ENCODE measurements at places on chromosomes 7 and 10.

- DNase-seq = no peak
Observed at GRCh38 chr7:4519819-4520520, 162.1 kb upstream of the FOXK1 start.

- no peak for DNase-seq
Observed at GRCh38 chr7:40793132-40793531, 658.3 kb downstream of the SUGCT start.

- no peak for DNase-seq
Observed at GRCh38 chr7:126716321-126716720, 536.4 kb downstream of the GRM8 start.

DNA sequence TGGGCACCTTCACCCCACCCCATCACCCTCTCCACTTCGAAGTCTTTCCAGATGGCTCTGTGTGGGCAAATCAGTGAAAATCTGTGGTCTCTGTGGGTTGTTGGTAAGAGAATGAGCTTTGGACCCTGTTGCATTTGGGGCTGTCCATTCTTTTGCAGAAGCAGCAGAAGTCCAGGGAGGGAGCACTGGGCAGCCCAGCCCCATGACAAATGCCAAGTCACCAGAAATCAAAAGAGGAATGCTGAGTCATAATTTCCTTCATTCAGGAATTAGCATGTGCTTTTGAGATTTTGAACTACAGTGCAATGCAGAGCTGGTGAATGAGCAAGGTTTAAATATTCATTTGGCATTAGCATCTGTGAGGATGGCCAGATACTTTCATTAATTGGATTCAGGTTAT is 556.2 kb downstream of the LRMDA start:
- no peak for DNase-seq

GRCh38 chr7:98250789-98251188 is 1.2 kb downstream of the TECPR1 start:
- DNase-seq = peak; percentile 40

DNA sequence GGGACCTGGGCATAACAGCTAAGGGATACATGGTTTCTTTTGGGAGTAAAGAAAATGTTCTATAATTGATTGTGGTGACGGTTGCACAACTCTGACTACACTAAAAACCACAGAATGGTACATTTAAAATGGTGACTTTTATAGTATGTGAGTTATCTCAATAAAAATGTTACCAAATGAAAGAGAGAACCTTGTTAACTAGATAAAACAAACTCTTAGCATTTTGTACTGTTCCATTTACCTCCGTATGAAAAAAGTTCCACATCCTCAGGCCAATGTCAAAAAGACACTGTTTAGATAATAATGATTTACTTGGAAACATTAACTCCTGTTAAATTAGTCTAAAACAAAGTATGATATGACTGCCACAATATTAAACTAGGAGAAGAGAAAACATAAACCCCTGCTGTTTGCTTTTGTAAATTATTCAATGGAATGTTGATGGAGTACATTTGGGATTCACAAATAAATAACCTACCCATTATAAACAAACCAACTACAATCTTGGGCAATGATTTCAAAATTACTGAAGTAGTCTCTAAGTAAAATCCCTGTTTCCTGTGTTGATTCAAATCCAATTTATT is 60.7 kb downstream of the SMURF1 start:
- DNase-seq = no peak

GRCh38 chr10:121069061-121069850 is 218.1 kb downstream of the WDR11 start:
- no peak for DNase-seq

GRCh38 chr7:71443191-71443530 is 311.2 kb downstream of the GALNT17 start:
- no peak for DNase-seq
